ENCODE measurements at places on chromosomes 12 and 14.

DNA sequence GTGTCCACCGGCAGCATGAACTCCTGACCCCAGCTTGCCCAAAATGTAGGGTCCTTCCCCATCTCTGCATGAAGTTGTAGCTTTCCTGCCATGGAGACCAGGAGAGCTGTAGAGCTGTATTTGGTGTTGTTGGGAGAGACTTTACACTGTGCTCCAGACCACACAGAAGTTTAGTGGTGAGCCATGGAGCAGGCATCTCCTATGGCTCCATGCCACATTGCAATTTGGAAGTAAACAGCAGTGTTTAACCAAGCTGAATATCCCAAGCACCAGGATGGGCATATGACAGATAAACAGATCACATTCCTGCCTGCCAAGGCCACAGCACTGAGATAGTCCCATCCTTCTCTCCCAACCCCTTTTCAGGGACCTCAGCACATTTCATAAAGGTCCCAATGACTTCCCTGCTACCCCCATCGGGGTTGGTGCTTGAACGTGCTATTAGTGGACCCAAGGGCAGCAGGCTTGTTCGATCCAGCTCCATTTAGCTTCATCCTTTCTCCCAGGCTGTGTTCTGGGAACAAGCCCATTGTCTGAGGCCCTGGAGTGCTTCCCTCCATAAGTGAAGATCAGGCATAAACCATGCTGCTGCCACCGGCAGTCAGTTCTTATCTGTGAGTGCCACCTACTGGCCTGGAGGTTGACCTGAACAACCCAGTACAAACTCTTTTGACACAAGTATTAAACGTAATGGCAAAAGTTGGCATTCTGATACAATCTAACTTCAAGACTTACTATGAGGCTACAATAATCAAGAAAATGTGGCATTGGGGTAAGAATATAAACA lies 172.3 kb upstream of the ATXN7L3B start:
- peak; percentile 51 for DNase-seq

DNA sequence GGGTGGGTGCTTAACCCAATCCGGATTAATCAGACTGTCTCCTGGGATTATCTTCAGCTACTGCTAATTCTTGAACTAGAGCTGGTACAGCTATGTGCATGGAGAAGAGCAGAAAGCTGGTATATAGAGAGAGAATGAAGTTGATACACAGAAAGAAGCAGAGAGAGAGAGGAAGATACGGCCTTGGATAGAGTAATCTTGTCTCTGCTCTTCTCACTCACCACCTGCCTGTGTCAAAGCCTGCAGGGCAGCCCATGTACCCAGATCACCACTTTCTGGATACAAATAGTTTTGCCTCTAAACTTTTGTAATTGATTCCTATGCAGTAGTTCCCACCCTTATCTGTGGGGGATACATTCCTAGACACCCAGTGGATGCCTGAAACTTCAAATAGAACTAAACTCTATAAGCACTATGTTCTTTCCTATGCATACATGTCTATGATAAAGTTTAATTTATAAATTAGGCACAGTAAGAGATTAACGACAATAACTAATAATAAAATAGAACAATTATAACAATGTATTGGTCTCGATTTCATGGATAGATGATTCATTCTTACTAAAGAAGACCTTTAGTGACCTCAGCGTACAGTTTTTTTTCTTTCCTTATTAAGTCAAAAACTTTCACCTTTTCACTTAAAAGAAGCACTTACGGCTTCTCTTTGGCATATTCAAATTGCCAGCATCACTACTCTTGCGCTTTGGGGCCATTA lies 45.5 kb downstream of the YEATS4 start:
- no peak for DNase-seq

DNA sequence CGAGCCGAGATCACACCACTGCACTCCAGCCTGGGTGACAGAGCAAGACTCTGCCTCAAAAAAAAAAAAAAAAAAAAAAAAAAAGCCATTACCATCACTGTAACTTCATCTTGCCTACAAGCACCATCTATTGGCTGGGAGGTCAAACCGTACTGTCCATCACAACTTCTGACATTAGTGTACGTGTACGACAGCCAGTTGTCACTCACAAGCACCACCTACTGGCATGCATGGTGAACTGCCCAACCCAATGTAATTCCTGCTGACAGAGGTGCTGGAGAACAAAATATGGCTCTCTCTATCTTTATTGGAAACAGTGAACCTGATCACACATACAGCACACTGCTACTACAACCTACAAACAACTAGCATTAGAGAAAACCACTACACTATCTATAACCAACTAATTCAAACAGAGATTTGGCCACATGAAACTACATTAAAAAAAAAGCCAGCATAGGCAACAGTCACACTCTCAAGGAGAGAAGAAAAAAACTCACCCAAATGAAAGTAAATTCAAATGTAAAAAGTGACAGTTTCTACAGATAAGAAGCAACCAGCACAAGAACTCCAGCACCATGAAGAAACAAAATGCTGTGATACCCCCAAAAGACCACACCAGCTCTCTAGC lies 82.3 kb downstream of the PUS7L start:
- DNase-seq = no peak

GRCh38 chr12:3897371-3897971 lies 24.3 kb upstream of the PARP11 start:
- DNase-seq = no peak

GRCh38 chr12:64237382-64237781 lies 15.3 kb upstream of the KICS2 start:
- no peak for DNase-seq

GRCh38 chr12:3795066-3795465 lies 42.2 kb upstream of the CRACR2A start:
- DNase-seq = no peak

DNA sequence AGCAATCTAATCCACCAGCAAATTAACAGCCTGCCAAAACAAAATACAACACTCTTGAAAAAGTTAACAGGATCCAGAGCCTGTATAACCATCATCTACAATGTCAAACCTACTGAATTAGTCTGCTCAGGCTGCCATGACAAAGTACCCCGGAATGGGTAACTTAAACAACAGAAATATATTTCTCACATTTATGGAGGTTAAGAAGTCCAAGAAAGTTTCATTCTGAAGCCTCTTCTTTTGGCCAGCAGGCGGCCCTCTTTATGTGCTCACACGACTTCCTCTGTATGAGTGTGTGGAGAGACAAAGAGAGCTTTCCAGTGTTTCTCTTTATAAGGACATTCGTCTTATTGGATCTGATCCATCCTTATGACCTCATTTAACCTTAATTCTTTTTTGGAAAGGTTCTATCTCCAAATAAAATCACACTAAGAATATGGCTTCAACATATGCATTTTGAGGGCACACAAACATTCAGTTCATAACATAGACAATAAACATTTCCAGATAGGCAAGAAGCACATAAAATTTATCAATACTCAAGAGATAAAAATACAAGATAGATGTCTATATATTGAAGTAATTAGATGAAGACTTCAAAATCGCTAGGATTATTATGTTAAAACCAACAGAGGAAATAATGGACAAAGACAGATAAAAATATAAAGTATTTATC lies 5.9 kb upstream of the RERG start:
- DNase-seq = peak; percentile 29

DNA sequence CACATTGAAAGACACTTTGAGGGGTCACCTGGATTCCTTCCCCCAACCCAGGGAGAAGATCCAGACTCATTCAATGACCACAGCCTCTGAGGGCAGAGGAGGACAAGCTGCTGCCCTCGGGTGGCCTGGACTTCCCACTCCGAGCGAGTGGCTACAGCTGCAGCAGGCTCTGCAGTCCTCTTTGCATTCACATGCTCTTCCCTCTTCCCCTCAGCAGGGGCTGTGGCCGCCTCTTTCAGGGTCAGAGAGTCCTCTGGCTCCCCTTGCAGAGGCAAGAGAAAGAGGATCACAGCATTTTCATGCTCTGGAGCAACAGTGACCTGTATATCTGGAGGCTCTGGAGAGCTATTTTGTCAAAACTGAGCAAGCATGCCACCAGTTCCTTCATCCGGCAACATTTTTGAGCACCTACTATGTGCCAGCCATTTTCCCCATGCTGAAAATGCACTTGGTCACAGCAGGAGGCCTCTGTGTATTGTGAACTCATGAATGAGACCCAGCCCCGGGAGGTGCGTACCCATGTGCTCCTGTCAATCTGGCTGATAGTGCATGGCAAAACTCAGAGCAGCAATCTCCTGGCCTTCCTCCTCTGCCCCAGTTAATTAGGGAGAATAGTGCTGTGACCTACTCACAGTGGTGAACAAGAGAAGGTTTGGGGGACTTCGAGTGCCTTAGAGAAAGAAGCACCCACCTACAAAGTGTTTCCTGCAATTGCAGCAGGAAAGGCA lies 42.9 kb upstream of the KCNA5 start:
- DNase-seq = no peak

DNA sequence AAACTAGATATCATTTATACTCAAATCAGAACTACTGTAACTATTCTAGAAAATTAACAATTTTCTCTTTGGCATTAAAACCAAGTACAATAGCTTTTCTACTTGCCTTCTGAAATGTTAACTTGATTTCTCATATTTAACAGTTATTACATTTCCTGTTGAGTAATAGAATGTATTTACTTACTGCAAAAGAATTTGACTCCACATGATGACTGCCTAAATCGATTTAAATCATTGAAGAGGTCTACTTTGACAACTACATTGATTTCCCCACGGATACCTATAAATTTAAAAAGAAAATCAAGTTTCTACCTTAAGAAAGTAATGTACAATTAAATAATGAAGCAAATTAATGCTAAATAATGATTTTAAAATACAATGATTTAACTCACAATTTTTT lies 18.9 kb downstream of the C2CD5 start:
- DNase-seq = no peak

- DNase-seq = peak; percentile 66
Observed at GRCh38 chr14:67999705-68000384, 180.3 kb downstream of the RAD51B start.

GRCh38 chr12:48631071-48631470 lies 51.0 kb downstream of the KANSL2 start:
- DNase-seq = no peak

GRCh38 chr12:60094436-60094835 lies 498.6 kb downstream of the SLC16A7 start:
- no peak for DNase-seq

DNA sequence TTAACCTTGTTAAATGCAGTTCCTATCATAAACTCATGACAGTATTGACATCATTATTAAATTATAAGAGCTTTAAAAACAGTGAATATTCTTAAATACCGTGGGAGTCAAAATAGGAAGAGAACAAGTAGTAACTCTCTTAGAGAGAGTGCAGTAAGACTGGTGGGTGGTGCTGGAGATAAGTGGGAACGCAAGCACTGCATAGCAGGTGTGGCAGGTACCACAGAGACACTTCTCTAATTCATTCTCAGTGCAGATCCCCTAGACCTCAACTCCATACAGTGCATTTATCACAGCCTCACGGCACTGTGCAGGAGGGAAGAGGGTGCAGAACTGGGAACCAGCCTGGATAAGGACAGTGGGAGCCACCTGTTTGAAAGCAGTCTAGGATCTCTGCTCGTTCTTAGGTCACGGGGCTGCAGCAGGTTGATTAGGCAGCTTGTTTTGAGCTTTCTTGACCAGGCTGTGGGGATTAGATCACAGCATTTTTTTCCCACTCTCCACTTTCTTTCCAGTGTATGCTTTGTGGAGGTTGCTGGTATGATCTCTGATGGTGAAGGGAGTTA lies 165.6 kb downstream of the PRKCH start:
- no peak for DNase-seq

DNA sequence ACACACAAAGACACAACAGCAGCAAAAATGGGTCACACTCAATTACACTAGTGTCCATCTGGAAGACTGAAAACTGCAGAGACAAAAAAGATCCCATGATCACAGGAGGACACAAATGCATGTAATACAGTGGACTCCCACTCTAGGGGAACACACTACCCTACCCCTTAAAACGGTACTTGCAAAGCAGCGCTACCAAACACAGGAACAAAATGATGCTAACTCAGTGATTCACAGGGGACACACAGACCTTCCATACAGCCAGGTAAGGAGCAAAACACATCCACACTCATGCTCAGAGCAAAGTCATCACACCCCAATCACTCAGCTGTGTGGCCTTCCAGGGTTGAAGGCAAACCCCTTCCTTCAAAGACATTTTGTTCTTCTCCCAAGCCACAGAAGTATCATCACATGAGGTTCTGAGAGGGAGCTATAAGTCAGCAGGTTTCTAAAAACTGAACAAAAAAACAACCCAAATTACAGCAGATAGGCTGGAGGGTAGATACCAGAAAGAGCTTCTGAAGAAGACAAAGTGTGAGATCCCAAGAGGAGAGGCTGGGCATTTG lies 14.8 kb downstream of the SMUG1 start:
- no peak for DNase-seq

DNA sequence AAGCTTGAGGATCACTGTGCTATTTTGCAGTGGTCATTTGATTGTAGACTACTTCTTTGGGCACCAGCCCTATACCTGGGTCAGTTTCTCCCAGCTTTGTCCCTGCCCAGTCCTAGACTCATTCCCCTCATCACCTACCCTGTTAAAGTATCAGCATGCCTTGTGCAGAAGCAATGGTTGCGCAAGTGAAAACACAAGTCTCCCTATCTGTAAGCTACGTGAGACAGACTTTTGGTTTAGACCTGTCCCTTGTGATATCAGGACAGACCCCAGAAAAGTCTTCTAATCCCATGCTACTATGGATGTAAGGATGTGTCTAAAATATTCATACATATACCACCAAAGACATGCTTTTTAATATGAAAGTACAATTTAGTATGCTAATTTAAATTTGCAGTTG lies 88.8 kb upstream of the ATP2B1 start:
- no peak for DNase-seq

DNA sequence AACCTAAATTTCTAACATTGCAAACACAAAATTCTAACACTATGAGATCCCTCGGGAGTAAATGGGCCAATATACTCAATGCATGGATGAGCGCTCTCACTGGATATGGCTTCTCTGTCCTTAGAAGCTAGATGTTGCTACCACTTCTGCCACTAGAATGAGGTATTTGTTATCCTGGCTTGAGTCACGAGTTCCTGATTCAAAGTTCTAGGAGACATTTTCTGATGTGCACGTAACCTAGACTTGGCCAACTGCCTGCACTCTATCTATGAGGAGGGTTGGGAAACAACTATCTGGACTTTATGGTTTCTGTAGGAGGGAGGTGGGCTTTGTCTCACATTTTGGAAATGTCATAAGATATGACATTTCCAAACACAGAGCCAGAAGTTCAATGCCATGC lies 37.6 kb downstream of the FERMT2 start:
- DNase-seq = peak; percentile 28

DNA sequence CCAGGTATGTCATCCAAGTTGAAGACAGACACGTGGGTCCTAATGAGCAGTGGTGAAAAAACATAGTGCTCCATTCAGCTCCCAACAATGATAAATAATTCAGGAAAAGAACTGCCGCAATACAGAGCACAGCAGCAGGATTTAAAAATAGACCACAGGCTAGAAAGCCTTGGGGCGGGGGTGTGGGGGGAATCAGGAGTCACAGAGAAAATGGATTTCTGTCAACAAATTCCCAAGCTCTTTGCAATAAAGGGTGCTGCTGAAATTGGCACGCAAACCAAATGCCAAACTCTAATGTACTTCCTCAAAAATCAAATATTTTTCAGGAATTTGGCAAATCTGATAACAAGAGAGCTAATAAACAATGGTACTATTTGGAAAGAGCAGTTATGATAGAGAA lies 58.6 kb downstream of the R3HDM2 start:
- no peak for DNase-seq

Data from Caki2 (cell line).